Activated CD8-positive, alpha-beta memory T cell treated with anti-CD3 and anti-CD28 coated beads, Interleukin-2, amount 10 ng/mL, durations not matched to agents 7 days and 5 days (primary cell): ENCODE measurements at places on chromosomes 16 and 17.
A peak's percentile ranks its signal among the peaks of the same experiment; 100 is the strongest.

GRCh38 chr17:17835415-17836249 is 1.2 kb downstream of the SREBF1 start:
- peak; percentile 54 for DNase-seq

GRCh38 chr16:14392960-14393359 is 237.1 kb downstream of the PARN start:
- no peak for DNase-seq

DNA sequence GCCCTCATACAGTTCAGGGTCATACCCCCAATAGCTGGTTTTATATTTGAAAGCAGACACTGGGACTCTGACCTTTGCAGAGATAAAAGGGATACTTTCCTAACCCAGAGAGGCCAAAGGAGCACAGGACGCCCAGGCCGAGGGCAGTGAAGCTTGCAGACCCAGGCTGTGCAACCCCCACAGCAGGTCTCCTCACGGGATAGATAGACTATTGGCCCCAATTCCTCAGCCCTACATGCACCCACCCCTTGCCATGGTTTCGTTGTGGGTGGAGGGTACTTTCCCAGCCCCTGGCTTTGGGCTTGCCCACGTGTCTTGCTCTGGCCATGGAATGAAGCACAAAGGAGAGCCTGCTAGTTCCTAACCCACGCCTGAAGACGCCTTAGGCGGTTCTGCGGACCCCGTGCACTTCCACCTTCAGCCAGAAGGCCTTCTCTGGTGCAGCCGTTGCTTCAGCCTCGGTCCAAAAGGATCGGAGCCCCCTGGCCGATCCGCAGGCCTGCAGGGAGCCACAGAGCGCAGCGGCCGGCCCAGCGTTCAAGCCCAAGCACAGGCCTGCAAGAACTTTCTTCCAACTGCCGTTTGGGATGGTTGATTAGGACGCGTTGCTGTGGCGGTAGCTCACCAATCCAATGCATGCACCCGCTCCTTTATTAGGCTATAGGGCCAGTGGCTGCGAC is 9.8 kb upstream of the BRCA1 start:
- DNase-seq = no peak

DNA sequence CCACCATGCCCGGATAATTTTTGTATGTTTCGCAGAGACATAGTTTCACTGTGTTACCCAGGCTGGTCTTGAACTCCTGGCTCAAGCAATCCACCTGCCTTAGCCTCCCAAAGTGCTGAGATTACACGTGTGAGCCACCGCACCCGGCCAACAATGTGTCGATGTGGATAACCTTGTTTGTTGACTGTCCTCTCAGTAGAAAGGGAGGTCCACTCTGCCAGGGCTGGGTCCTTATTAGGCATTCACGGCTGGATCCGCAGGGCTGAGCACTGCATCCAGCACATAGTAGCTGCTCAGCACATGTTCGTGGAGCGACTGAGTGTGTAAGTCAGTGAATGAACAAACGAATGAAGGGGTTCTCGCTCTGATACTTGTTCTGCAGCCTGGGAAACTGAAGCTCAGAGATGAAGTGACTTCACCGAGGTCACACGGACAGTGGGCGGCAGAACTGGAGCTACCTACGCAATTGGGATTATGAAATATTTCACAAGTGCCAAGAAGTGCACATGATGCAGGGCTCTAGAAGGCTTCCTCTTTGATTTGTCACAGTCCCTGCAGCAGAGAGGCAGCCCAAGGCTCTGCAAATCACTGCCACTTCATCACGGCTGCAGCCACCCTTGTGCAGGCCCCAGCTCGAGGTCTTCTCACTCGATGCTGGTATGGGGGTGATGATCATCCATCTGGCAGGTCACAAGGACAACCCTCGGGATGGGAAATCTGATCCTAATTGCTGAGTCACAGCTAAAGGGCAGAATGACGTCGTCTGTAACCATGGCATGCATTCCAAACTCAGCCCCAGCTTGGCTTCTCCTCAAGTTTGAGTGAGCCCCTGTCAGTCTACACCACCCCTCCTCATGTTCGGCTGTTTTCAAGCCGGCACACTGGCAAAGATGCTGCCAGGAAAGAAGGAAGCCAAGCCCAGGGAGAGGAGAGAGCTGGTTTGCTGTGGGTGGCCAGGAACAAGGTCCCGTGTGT is 28.0 kb upstream of the SNN start:
- no peak for DNase-seq

DNA sequence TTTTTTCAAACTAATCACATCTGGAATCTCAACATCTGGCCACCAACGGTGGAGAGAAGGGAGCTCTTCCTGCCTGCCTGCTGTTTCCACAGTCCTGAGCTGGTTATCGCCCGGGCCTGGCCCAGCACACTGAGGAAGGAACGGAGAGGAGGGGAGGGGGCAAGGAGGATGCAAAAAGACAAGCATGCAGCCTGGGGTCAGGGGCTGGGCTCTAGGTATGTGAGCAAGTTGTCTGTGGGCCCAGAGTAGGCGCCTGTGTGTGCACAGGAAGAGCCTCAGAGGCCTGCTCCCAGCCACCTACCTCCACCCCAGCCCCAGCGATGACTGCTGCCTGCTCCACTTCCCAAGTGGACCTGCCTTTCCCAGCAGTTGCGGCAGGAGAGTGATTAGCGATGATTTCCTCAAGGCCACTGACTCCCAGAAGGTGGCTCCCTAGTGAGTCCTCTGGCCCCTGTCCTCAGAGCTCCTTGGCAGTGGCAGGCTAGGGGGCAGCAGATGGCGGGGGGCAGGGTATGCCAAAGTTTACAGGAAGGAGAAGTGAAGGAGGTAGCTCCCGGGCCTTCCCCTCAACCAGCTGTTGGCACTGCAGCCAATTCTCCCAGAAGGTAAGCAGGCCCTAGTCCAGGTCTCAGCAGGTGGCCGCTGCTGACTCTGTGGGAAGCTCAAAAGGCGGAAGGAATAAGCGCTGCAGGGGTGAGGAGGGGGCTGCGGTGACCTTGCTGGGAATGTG is 27.0 kb upstream of the RASD1 start:
- no peak for DNase-seq

DNA sequence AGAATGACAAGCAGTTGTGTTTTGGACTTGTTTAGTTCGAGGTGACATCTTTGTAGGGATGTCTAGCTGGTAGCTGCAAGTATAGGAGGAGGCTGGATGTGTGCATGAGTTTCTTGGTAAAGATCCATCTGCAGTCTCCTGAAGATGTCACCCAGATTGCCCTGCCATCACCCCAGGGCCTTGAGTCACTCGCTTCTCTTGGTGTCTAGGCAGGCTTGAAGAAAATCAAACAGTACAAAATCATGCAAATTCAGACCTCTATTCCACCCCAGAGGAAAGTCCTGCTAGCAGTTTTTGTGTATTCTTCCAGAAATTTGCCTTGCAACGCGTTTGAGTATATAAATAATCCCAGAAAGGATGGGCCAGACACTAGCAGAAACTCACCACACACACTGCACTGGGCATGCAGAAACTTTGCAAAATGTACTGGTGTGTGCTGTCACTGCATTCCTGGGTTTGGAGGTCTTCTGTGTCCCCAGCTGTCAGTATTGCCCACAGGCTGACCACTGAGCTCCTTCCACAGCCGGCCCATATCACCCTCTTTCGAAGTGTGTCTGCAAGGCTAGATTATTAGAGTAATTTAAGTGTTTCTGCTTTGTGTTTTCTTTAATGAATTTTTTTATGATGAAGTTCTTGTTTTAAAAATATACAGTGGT is 51.5 kb downstream of the TENT4B start:
- DNase-seq = no peak
